ENCODE measurements at places on chromosomes 5 and 9.

GRCh38 chr9:124853605-124854143, 414 bp downstream of the WDR38 start:
- no peak for DNase-seq

DNA sequence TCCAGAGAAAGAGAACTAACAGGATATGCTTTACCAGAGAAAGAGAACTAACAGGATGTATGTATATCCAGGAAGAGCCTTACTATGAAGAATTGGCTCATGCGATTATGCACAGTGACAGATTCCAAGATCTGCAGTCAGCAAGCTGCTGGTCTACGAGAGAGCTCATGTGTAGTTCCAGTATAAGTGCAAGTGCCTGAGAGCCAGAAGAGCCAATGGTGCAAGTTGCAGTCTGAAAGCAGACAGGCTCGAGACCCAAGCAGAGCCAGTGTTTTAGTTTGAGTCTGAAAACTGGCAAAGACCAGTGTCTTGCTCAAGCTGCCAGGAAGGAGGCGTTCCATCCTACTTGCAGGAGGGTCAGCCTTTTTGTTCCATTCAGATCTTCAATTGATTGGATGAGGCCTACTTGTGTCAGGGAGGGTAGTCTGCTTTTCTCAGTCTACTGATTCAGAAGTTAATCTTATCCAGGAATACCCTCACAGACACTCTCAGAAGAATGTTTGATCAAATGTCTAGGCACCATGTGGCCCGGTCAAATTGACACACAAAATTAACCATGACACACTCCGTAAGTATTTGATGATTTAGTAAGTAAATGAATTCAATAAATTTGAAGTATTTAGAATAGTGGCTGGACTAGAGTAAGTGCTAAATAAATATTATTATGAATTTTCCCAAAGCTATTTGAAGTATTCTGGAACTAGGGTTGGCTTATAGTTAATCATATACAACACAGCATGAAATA, 372.1 kb upstream of the SGCD start:
- no peak for DNase-seq

DNA sequence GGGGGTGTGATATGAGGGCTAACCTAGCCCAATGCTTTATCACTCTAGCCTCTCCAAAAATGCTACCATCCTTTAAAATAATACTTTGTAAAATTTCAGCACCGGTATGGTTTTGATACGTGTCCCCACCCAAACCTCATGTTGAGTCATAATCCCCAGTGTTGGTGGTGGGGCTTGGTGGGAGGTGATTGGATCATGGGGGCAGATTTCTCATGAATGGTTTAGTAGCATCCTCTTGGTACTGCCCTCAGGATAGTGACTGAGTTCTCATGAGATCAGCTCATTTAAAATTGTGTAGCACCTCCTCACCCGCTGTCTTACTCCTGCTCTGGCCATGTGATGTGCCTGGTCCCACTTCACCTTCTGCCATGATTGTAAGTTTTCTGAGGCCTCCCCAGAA, 35.0 kb upstream of the ANKH start:
- DNase-seq: no peak

DNA sequence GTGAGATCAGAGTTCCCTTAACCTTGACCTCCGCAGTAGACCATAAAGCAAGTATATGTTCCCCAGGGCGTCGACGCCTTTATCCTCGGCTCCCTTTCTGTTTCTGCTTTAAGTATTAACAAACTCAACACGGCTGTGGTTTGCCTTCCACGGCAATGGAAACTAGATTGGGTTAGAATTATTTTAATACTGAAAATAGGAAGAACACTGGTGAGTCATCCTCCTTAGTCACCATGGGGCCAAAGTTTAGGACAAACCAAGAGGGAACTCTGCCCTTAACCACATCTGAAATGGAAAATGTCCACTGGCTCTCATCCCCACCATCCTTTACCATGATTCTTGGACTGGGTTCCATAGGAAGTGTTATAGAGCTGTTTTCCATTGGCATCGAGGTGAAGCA, 386.1 kb downstream of the ACTL7B start:
- no peak for DNase-seq

DNA sequence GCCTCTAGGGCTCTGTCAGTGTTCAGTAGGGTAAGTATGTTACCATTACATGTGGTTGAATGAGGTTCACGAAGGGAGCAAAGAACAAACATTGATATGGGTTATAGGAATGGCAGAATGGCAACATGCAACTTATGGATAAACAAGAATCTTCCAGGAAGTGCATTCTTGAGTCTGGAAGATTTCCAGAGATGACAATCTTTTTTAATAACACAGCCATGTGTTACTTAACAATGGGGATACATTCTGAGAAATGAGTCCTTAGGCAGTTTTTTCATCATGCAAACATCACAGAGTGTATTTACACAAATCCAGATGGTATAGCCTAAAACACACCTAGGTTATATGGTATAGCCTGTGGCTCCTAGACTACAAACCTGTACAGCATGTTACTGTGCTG, 9.1 kb upstream of the SLC28A3 start:
- DNase-seq: no peak

GRCh38 chr9:130209422-130209821, 37.2 kb downstream of the NCS1 start:
- no peak for DNase-seq

GRCh38 chr5:150303070-150303615, 438 bp upstream of the ARSI start:
- no peak for DNase-seq

GRCh38 chr5:150309101-150309885, 6.6 kb upstream of the ARSI start:
- DNase-seq: no peak

DNA sequence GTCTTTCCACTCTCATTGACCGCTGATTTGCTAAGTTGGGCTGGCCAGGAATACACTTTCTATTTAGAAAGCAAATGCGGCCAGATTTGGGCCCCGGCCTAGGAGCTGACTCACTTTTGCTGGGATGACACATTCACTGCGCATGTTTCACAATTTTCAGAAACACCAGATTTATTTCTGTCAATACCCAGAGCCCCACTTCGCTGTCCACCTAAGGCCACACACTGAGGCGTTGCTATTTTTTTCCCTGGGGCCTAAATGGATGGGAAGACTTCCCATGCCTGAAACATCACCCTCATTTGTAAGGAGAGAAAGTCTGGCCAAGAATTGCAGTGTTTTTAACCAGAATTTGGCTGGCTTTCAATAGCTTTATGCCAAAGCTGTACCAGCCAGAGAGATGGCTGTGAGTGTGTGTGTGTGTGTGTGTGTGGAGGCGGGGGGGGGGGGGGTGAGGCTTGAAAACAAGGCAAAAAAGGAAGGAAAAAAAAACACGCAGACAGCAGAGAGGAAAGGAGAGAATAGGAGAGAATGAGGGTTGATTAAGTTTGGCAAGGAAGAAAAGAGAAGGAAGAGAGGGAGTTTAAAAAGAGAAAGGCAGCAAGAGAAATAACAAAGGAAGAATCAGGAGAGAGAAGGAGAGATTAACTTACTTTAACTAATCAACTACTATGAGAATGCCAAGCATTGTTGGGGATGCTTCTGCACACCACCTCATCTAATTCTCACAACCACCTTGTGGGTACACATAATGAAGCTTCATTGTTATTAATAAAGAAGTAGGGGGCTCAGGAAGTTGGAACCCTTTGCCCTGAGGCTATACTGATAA, 261.4 kb upstream of the KLF4 start:
- peak; percentile 22 for DNase-seq

DNA sequence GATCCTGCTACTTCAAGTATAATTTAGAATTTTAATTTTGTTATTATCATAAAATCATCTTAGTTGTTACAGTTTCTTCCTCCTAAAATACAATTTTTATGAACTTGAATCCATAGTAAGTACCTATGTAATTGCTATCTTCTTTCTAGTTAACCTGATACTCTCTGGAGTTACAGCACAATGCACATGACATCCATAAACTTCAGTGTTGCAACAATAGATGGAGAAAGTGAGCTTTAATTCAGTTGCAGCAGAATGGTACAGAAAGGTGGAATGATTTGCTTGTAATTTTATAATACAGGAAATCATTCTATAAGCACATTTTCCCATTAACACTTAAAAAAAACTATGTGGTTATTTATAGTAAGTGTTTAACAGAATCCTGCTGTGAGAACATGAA, 372.0 kb downstream of the CDH9 start:
- DNase-seq: no peak

- no peak for DNase-seq
Observed at GRCh38 chr9:93307468-93308157, 123.7 kb downstream of the WNK2 start.

DNA sequence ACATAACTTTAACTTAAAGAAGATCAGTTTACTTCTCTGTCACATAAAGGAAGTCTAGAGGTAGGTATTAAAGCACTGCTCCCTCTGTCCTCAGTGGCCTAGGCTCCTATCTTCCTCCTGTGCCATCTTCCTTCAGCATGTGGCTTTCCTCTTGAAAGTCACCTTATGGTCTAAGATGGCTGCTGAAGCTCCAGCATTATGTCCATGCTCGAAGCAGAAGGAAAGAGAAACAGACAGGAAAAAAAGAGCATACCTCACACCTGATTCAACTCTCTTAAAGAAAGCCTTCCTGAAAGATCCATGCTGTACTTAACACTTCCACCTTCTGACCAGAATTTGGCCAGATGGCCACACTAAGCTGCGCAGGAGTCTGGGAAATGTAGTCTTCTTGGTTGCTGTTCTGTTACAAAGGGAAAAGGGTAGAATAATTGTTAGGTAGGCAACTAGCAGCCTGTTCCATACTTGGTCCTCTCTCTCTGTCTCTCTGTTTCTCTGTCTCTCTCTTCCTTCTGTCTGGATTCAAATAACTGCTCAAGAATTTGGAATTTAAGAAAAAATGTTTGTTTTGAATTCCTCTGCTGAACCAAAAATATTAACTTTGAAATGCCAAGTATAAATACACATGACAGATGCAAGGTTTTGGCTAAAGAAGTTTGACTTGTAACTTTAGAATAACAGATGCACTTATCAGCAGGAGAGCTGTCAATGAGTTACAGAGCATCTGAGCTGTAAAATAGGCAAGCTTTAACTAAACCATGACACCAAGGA, 16.0 kb downstream of the TMEM174 start:
- no peak for DNase-seq

GRCh38 chr5:32275396-32275741, 37.4 kb downstream of the MTMR12 start:
- DNase-seq: no peak

DNA sequence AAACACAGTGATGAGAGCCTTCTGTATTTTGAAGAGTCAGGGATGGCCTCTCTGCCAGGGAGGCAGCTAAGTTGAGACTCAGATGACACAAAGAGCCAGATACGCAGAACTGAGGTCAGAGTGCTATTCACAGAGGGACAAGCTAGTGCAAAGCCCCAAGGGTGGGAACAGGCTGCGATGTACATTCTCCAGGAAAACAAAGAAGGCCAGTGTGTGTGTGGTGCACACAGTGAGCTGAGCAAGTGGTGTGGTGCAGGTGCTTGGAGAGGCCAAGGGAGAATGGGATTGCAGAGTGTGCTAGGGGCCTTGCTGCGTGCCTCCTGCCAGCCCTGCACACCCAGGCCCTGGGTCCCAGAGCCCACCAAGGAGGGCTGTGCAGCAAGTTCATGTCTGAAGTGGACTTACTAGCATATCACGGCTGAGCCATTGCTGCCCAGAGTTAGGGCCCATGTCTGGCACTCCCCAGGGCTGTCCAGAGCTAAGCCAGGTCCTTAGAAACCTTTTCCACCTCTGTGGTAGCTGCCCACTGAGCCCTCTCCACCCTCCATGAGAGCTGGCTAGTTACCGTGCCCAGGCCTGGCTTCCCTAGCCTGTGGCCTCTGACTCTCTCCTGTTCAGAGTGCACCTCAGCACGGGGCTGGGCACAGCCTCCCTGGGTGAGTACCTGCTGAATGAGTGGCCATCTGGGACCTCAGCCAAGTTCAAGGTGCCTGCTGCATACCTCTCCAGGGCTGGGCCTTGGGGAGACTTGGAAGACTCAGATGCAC, 9.3 kb downstream of the SLC25A48 start:
- DNase-seq: no peak

GRCh38 chr9:13857521-13857920, 456.4 kb downstream of the NFIB start:
- no peak for DNase-seq

DNA sequence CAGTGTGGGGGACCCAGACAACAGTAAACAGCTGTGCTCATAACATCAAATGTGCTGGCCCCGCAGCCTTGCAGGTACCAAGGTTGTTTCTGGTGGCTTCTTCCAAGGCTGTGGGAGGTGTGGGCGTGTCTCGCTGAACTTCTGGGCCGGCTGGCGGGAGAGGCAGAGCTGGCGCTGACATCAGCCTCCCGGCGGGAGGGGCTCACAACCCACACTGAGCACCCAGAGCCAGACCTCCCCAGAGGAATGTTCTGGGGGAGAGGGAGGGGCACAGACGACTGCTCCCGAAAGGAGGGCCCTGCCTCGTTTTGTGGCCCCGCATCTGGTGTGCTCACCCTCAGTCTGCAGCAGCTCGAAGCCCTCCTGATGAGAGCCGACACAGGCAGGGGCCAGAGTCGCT, 6.9 kb upstream of the SLC12A7 start:
- DNase-seq: no peak

- DNase-seq: no peak
Observed at GRCh38 chr9:8172000-8172399, 372.4 kb upstream of the DMAC1 start.
